Ecto neural progenitor cell (in vitro differentiated cells): ENCODE measurements at places on chromosomes 16 and 17.

- no peak for DNase-seq
Measured at GRCh38 chr16:25045696-25046381, 30.7 kb upstream of the ARHGAP17 start.

GRCh38 chr17:35821308-35821707 lies 12.0 kb downstream of the TAF15 start:
- DNase-seq = no peak

DNA sequence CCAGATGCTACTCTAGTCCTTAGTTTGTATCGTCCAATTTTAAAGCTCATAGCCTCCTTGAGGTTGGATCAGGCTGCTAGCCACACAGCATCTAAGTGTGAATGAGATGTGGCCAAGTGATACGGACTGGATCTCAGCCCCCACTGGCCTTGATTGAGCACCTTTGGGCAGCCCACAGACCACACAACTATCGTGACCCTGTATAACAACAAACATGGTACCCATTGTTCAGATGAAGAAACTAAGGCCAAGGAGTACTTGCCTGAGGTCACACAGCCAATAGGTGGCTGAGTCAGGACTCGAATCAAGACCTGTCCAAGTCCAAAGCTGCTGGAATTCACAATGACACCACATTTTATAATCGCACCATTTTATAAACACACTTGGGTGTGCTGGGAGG lies 73.0 kb upstream of the IRX3 start:
- DNase-seq = no peak

DNA sequence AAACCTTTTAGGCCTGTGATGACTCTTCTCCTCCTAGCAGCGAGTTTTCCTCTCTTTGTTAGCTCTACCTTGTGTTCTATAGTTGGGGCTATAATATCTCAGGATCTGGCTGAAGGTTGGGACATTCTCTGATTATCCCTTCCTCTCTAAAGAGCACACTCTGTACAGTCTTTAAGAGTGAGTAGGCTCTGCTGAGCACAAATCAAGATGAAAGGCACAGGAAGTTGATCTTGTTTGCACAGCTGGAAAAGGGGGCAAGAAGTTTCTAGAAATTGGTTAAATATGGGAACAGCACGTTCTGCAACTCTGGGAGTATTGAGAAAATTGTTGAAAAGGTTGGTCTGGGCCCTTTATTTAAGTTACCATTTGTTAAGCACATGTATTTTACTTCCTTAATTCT lies 240.9 kb downstream of the CDH11 start:
- DNase-seq = no peak

GRCh38 chr17:32621612-32622312 lies 135.0 kb downstream of the CDK5R1 start:
- DNase-seq = peak; percentile 64

GRCh38 chr16:76182041-76182635 lies 95.1 kb upstream of the CNTNAP4 start:
- no peak for DNase-seq

DNA sequence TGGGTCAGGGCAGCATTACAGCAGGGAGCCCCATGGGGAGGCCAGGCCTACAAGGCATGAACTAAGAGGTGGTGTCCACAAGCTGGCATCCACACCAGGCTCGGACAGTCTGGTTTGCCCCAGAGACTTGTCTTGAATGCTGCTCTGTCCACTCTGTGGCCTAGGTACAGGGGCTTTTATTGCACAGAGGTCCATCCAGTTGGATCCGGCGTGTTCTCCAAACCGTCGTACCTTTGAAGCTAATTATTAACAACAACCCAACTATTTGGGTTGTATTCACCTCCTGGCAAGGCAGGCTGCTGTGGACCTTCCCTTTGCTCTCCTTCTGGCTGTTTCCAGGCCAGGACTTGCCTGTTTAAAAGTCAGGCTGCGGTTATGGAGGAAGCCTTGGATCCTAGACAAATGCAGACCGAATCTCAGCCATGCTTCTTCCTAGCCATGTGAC lies 123.4 kb downstream of the CLEC16A start:
- DNase-seq = no peak

DNA sequence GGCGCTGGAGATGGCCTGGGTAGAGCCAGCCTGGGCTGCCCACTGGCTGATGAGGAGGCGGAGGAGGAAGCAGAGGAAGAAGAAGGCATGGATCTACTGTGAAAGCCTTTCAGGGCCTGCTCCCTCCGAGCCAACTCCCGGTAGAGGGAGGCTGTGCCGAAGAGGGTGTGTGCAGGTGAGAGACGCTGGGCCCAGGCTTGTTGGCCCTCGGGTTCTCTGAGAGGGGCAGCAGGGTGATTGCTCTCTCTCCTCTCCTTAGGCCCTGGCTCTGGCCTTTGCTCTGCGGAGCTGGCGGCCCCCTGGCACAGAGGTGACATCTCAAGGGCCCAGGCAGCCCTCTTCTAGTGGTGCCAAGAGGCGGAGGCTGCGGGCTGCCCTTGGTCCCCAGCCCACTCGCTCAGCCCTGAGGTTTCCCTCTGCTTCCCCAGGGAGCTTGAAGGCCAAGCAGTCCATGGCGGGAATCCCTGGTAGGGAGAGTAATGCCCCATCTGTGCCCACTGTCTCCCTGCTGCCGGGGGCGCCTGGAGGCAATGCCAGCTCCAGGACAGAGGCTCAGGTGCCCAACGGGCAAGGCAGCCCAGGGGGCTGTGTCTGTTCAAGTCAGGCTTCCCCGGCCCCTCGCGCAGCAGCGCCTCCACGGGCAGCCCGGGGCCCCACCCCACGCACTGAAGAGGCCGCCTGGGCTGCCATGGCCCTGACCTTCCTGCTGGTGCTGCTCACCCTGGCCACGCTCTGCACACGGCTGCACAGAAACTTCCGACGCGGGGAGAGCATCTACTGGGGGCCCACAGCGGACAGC lies 3.6 kb downstream of the TP53I13 start:
- peak; percentile 50 for DNase-seq

- no peak for DNase-seq
Measured at GRCh38 chr16:15608398-15609285, 34.3 kb downstream of the MARF1 start.
